ENCODE measurements at places on chromosomes 7 and 10.
A peak's percentile ranks its signal among the peaks of the same experiment; 100 is the strongest.

- DNase-seq, result no peak
Observed at GRCh38 chr7:75533926-75534325, 41.8 kb downstream of the SPDYE5 start.

GRCh38 chr10:95729323-95730055 lies 26.5 kb upstream of the ENTPD1 start:
- DNase-seq, result no peak

- DNase-seq, result no peak
Observed at GRCh38 chr7:142303650-142304049, 45.8 kb upstream of the PRSS58 start.

DNA sequence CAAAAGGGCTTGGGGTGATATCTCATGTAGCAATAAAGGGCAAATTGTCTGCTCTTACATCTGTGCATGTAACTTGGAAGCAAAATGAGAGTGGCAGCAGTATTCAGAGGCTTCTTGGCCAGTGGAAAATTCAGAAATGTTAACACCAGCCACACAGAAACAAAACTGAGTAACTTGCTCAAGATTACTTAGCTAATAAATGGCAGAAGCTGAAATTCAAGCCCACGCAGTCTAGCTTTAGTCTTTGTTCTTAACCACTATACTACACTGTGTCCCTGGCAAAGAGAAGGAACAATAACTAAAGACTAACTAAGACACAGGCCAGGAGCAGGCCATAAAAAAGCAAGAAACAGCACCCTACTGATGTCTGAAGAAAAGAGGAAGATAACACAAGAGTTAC lies 185.9 kb upstream of the ASAH2 start:
- no peak for DNase-seq

DNA sequence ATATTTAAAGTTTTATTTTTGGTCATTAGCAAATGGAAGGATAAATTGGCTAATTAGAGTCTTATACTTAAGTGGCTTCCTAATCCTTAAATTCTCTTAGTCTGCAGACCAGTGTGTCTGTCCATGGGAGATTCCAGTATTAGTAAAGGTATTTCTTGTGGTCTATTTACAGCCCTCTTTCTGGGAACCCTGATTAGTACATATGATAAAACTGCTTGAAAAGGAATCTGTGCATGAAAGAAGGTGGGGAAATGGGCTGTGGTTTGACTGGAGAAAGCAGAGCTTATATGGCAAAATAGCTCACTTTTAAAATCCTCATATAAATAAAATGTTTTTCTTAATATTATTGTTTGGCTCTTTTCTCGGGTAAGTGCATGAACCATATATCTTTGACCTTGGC lies 124.5 kb upstream of the RHOBTB1 start:
- DNase-seq, result no peak

- DNase-seq, result no peak
Observed at GRCh38 chr7:51012569-51013217, 230.0 kb upstream of the GRB10 start.

GRCh38 chr10:93821051-93821772 lies 63.5 kb downstream of the LGI1 start:
- peak; percentile 57 for DNase-seq

GRCh38 chr7:107234436-107234835 lies 65.6 kb downstream of the HBP1 start:
- DNase-seq, result no peak
